ENCODE measurements at places on chromosomes 2 and 18.

- no peak for DNase-seq
Observed at GRCh38 chr2:143529118-143529720, 400.0 kb downstream of the ARHGAP15 start.

GRCh38 chr2:16026816-16027501 lies 86.6 kb downstream of the MYCN start:
- DNase-seq: no peak

GRCh38 chr2:235553291-235553690 lies 59.4 kb downstream of the AGAP1 start:
- no peak for DNase-seq

- DNase-seq: no peak
Observed at GRCh38 chr2:216344206-216344949, 27.9 kb downstream of the MARCHF4 start.

GRCh38 chr18:74796841-74797576 lies 199.3 kb downstream of the ZNF407 start:
- no peak for DNase-seq

DNA sequence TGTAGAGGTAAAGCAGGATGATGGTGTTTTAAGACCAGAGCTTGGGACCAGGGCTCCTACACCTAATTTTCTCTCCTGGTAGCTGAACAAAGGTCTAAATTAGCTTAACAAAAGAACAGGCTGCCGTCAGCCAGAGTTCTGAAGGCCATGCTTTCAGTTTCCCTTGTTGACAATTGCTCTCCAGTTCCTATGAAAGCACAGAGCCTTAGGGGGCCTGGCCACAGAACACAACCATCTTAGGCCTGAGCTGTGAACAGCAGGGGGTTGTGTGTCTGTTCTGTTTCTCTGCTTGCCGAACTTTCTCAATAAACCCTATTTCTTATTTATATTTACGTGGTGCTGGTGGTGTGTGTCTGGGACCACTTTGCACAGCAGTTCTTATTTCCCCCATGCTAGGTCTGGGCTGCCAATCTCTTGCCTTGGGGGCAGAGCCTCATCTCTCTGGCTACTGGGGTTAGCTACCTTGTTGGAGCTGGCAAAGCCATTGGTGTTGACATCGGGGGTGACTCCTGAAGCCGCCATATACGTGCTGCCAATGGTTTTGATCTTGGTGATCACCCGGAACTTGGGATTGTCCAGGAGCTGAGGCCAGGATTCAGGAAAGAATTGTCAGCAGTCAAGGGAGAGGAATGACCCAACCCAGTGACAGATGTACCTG lies 29.0 kb downstream of the CENPO start:
- no peak for DNase-seq

GRCh38 chr2:226137201-226137811 lies 662.3 kb downstream of the IRS1 start:
- no peak for DNase-seq

- no peak for DNase-seq
Observed at GRCh38 chr2:218788529-218789255, 6.7 kb downstream of the CYP27A1 start.

DNA sequence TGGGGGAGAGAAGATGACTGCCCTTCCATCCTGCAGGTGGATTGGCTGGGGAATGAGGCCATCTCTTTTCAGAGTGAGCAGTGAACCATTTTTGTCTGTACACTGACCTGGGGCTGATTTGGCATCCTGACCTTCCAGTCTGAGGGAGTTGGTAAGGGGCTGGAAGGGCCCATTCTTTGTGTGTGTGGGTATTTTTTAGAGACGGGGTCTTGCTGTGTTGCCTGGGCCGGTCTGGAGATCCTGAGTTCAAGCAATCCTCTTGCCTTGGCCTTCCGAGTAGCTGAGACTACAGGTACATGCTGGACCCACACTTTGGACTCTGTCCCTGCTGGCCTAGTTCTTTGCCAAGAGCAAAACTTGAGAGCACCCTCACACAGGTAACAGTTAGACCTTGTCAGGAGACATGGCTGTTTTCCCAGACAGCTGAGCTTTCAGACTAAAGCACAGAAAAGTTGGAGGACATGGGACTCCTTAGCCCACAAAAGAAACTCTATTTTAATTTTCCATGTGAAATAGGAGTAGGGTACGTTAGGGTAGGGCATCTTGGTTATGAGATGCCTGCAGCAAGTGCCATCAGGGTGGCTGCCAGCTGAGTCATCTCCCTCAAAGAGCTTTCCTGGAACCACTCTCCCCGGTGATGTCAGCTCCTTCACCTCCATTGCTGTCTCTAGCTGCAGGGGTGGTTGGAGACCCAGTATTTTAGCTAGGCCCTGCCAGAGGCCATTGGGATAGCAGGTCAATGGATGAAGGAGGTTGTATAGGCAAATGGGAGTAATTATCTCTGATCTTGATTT lies 60.7 kb downstream of the DGKD start:
- no peak for DNase-seq

DNA sequence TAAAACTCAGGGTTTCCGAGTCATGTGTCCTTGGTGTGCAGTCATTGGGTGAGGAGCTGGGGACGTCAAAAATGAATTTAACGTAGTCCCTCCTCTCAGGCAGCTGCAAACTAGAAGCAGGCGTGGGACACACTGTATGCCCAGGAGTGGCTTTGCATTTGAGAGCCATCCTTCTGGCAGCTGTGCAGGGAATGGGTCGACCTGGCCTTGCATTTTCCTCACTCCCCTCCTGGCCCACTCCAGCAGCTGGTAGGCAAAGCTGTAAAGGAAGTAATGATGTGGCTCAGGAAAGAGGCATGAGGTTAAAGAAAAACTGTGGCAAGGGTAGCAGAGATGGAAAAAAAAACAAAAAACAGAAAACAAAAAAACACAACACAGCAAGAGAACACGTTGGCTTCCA lies 46.5 kb downstream of the RNF144A start:
- DNase-seq: no peak

GRCh38 chr2:190948671-190949070 lies 65.3 kb downstream of the STAT1 start:
- no peak for DNase-seq

DNA sequence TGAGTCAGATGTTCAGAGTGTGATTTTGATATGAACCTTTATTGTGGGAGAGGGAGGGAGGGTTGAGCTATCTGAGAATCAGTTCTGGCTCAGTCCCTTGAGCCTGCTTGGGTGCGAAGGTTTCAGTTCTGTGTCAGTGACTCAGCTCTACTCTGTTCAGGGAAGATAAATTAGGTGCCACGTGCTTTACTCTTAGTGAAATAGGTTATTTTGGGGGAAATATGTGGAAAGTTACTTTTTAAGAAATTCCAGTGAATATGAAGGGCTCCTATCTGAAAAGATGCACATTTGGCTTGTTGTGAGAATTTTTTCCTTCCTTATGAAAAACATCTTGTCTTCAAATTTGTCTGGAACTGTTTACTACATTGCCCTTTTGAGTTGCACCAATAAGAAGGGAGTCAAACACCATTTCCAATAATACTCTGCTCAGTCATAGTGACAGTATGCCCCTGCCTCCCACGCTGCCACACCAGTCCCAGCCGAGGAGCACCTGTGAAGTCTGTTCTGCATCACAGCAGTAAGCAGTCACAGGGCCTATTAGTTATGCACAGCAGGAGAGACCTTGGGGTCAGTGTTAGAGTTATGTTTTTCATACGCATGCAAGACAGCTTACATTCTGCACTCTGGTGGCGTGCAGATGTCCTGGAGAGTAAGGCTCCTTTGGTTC lies 32.8 kb upstream of the DNAH7 start:
- no peak for DNase-seq

DNA sequence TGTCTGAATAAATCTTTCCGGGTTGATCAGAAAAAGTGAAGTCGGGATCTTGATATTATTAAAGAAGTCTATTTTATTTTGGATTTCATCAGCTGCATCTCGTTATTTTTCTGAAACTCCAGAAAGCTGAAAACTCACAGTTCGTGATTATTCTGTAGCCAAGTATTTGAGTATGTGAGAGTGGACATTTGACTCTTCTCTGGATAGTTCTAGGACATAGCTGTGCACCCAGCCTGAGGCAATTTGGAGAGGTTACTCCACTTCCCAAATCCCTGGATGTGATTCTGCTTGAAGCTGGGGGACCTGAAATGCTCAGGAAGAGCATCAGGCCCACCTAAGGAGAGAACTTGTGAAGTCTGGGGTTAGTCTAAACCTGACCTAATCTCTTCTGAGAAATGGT lies 117.6 kb upstream of the PID1 start:
- no peak for DNase-seq

DNA sequence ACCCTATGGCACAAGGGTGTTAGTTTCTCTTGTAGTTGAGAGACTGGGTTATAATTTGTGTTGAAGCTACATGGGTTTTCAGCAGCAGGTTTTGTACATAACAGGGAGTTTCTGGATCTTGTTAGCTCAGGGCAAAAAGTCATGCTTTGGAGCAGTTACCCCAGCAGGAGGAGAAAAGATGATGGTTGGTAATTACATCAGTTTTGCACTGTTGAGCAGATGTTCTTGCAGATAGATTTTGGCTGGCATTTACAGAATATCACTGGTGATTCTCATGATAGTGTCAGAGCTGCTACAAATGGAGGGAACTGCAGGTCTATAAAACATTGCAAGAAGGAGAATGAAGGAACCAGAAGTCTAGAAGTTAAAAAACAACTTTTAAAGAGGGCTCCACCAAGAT lies 215.2 kb upstream of the ATP5MC3 start:
- no peak for DNase-seq

Measured in stimulated activated CD4-positive, alpha-beta T cell treated with anti-CD3 and anti-CD28 coated beads, TNF-alpha, amount 100 ng/mL, for 48 hours (primary cell).